Type B pancreatic cell (in vitro differentiated cells): ENCODE measurements at places on chromosomes 11 and 22. TPM values are rescaled to one million over a fixed set of nuclear protein-coding genes. Genes with fewer than 3 reads are reported as not detected.

IGLL1 gene
- not detected in 2 replicates for total RNA-seq

DNA sequence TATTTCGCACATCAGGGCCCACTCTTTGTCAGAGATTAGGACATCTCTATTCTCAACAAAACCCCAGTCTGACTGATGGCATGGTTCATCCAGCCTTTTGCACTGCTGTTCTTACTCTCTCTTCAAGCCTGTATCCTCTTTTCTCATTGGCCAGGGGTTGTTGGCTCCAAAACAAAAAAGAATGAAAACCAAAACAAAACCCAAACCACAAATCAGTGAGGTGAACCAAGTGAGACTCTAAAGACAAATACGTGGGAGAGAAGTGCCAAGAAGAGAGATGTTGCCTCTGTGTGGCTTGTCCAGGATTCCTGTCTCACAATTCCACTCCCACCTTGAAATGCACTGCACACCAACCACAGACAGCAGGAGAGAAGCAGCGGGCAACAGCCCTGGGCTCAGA is 278.9 kb upstream of the NARS2 start:
- H3K4me1 ChIP-seq: peaks cover 20% of the 10 kb centered on the region
- no peak for DNase-seq
- no peak overlapping the region for H3K4me3 ChIP-seq

- no peak overlapping the region for H3K27ac ChIP-seq
- no peak overlapping the region for H3K4me3 ChIP-seq
- DNase-seq: no peak
- no peaks in the 10 kb centered on the region for H3K4me1 ChIP-seq
- no peaks in the 10 kb centered on the region for H3K36me3 ChIP-seq
- H3K27me3 ChIP-seq: no peaks in the 10 kb centered on the region
Observed at GRCh38 chr11:28618416-28618815, 510.2 kb downstream of the METTL15 start.

DNA sequence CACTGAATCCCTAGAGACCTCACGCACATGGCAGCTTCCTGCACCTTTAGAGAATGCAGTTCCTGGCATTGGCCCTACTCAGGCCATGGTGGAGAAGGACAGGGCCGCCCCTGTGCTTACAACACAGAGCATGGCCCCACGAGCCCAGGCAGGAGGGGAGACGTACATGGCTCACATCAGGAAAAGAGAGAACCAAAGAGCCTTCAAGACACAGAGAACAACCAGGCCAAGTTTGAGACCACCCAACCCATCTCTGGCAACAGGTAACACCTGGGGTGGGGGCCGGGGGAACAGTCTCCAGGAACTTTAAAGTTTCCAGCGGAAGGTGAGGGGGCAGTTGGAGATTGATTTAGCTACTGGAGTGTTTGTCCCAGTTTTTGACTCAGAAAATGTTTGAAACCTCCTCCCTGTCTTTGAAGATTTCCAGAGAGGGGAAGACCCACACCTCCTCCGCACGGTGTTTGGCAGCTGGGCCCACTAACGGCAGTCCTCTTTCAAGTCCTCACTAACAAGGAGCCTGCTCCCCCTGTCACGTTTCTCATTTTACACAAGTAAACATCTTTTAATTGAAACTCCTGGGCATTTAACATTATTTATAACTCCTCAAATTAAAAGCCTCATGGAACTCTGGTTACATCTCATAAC is 1423.8 kb downstream of the TBC1D22A start:
- no peaks in the 10 kb centered on the region for H3K27me3 ChIP-seq
- H3K4me3 ChIP-seq: no peak overlapping the region
- DNase-seq: no peak
- H3K4me1 ChIP-seq: no peaks in the 10 kb centered on the region
- no peak overlapping the region for H3K27ac ChIP-seq

- peaks cover 34% of the 10 kb centered on the region for H3K27me3 ChIP-seq
- peaks cover 20% of the 10 kb centered on the region for H3K4me1 ChIP-seq
- DNase-seq: no peak
- H3K27ac ChIP-seq: no peak overlapping the region
Observed at GRCh38 chr11:120612513-120613263, 101.1 kb downstream of the GRIK4 start.

DNA sequence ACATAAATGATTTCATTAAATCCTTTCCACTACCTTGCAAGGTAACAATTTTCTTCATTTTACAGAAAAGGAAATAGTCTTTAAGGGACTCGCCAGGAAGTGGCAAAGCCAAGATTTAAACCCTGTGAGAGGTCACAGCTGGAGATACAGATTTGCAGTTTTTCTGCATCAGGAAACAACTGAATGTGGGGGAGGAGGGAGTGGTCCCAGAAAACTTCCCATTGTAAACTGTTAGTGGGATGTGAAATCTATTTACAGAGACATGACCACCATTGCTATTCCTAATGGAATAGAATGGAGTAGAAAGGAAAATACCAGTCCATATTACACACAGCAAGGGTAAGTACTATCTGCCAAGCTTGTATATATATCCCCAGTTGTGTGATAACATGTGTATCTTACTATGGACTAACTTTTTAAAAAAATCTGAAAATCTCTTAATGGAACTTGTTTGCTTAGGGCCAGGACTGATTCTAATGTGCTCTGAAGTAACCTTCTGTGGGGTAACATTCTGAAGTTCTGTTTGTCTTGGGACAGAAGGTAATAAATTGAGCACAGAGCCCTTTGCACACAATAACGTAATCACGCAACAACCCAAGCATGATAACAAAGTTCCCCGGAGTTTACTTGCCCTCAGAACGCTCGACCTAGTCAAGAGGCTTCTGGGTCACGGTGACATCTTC is 10.9 kb upstream of the TSKU start:
- no peak for DNase-seq
- H3K4me3 ChIP-seq: no peak overlapping the region
- H3K36me3 ChIP-seq: no peaks in the 10 kb centered on the region
- no peaks in the 10 kb centered on the region for H3K27me3 ChIP-seq
- H3K27ac ChIP-seq: peak overlapping the region; percentile 42
